Activated CD4-positive, alpha-beta memory T cell treated with anti-CD3 and anti-CD28 coated beads for 36 hours (primary cell): ENCODE measurements at places on chromosomes 5 and 9.

GRCh38 chr9:80400624-80401230, 829.0 kb downstream of the TLE4 start:
- no peaks in the 10 kb centered on the region for H3K27me3 ChIP-seq
- no peaks in the 10 kb centered on the region for H3K4me1 ChIP-seq
- no peak overlapping the region for H3K4me3 ChIP-seq
- H3K27ac ChIP-seq, result no peak overlapping the region

GRCh38 chr9:101486693-101487442, 46.8 kb upstream of the RNF20 start:
- peaks cover 42% of the 10 kb centered on the region for H3K27me3 ChIP-seq
- H3K36me3 ChIP-seq, result no peaks in the 10 kb centered on the region
- H3K27ac ChIP-seq, result no peak overlapping the region
- DNase-seq, result peak; percentile 22
- peaks cover 4% of the 10 kb centered on the region for H3K4me1 ChIP-seq

DNA sequence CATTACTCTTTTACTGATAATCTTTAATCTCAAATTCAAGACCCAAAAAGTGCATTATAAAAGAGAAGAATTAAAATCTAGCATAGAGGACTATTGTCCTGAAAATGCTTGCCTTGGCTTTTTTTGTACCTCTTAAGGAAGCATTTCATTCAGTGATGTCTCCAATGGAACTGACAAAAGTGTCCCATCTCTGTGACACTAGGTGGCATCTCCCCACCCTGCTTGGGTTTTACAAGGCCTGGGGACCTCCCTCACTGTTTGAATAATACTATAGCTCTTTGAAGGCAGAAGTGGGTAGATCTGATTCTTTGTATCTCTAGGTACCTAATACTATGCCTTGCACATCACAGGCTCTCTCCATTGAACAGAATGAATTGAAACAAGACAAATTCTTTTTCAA, 180.6 kb downstream of the EPB41L4A start:
- no peak for DNase-seq
- no peak overlapping the region for H3K27ac ChIP-seq
- H3K36me3 ChIP-seq, result no peaks in the 10 kb centered on the region
- H3K4me1 ChIP-seq, result no peaks in the 10 kb centered on the region
- peaks cover 2% of the 10 kb centered on the region for H3K27me3 ChIP-seq
- no peak overlapping the region for H3K4me3 ChIP-seq

DNA sequence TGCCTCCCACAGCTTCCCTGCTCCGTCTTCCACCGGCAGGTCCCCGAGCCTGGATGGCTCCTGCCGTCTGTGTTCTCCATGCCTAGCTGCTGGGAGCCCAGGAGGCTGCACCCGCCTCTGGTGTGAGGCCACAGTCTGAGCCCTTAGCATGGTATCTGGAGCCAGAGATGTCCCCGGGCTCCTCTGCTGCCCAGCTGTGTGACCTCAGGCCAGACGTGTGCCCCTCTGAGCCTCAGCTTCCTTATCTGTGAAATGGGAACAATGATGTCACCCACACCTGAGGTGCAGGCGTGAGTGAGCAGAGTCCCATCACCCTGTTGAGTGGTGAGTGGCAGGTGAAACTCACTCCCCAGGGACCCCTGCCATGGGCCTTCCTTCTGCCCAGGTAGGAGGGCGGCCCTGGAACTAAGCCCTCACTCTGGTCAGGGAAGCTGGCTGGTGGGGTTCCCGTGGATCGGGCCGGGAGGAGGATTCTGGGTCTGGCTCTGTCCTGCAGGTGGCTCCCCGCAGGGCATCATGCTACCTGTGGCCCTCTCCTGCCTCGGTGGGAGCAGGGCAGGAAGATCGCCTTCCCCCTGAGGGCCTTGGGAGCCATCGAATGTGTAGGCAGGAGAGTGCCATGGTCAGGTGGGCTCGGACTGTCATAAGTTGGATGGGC, 239.0 kb downstream of the PBX3 start:
- H3K36me3 ChIP-seq, result no peaks in the 10 kb centered on the region
- H3K4me1 ChIP-seq, result no peaks in the 10 kb centered on the region
- no peak overlapping the region for H3K4me3 ChIP-seq
- DNase-seq, result no peak

GRCh38 chr5:89036704-89037489, 153.9 kb upstream of the MEF2C start:
- H3K36me3 ChIP-seq, result no peaks in the 10 kb centered on the region
- no peak overlapping the region for H3K27ac ChIP-seq
- H3K27me3 ChIP-seq, result no peaks in the 10 kb centered on the region
- no peaks in the 10 kb centered on the region for H3K4me1 ChIP-seq
- no peak overlapping the region for H3K4me3 ChIP-seq

DNA sequence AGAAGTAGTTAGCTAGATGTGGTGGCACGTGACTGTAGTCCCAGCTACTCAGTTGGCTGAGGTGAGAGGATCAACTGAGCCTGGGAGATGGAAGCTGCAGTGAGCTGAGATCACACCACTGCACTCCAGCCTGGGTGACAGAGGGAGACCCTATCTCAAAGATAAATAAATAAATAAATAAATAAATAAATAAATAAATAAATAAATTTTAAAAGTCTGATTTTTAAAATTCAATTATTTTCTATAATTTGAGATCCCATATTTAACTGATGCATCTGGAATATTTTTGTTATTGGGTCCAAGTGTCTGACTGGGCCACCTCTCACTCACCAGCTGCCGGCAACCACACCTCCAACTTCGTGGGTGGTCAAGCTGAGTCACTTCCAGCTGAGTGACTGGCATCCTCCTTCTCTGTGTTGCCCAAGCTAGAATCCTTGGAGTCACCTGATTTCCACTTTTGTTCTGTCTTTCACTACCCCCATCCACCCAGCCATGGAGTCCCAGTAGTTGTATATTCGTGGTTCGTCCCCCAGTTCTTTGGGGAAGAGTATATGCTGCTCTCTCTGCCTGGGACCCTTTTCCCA, 70.9 kb downstream of the EGFLAM start:
- no peak overlapping the region for H3K4me3 ChIP-seq
- H3K4me1 ChIP-seq, result no peaks in the 10 kb centered on the region
